Natural killer cell treated with Interleukin-12 subunit alpha and Interleukin-12 subunit beta and Interleukin-15 and Interleukin-18, amount 100 ng/mL, for 72 hours (primary cell): ENCODE measurements at places on chromosomes 5 and 9.

DNA sequence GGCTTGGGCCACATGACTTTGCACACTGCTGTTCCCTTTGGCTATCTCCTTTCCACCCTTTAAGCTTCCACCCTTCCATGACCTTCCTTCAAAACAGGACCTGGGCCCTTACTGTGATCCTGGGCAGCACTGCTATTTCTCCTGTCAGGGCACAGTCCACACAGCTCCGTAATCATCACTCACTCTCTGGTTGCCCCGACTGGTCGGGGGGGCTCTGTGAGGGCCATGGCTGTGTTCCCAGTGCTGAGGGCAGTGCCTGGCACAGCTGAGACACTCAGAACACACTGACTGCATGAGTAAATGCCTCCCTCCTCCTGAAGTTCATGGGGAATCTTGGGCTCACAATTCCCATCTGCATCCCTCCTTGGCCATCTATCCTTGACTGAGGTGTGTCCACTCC, 12.2 kb downstream of the TRAF1 start:
- H3K4me3 ChIP-seq: no peak overlapping the region
- H3K27ac ChIP-seq: peak overlapping the region; percentile 98
- no peaks in the 10 kb centered on the region for H3K27me3 ChIP-seq
- peaks cover 39% of the 10 kb centered on the region for H3K36me3 ChIP-seq

DNA sequence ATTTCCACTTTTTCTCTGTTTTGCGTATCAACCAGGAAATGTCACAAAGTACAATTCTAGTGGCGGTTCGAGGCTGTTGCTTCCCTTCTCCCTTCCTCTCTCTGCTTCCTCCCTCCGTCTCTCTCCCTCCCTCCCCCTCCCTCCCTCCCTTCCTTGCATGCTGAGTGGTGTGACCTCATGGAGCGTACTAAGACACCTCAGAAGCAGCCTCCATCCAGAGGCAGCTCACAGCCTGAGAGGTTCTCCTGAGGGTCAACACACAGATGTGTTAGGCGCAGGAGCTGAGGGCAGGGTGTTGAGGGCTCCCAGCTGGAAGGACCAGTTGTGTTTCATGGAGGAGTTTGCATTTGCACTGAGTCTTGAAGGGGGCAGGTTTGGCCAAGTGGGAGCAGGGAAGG, 57.7 kb downstream of the COL5A1 start:
- no peak for DNase-seq
- H3K4me3 ChIP-seq: no peak overlapping the region
- no peak overlapping the region for H3K27ac ChIP-seq
- H3K4me1 ChIP-seq: no peaks in the 10 kb centered on the region

- peaks cover 5% of the 10 kb centered on the region for H3K36me3 ChIP-seq
- no peak for DNase-seq
- no peaks in the 10 kb centered on the region for H3K27me3 ChIP-seq
- H3K4me1 ChIP-seq: peaks cover 9% of the 10 kb centered on the region
- H3K4me3 ChIP-seq: peak overlapping the region; percentile 77
Measured at GRCh38 chr9:36603006-36603405, 30.3 kb downstream of the MELK start.

DNA sequence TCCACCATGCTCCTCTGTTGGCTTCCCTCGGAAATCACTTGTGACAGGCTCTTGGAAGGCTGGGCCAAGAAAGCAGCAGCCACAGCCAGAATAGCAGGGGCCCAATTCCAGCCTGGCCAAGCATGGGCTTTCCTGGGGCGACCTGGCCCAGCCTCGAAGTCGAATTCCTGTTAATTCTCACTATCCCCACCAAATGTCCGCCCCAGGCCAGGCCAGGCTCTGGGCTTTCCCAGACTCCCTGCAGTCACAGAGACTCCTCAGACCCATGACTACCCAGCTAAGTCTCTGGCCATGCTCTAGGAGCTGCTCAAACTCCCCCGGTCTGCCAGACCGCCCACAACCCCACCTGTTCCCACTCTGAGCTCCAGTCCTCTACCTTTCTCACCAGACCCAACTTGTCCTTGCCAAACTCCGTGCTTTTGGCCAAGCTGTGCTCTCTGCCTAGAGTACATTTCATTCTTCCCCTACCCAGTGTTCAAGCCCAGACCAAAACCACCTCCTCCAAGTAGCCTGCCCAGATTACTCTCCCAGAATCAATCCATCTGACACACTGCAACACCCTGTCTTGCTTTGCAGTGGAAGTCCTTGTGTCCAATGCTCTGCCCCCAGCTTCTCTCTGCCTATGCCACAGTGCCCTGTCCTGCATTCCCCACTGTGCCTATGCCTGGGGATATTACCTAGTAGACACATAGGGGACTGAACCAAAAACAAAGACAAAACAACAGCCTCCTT, 26.2 kb downstream of the SHB start:
- H3K4me1 ChIP-seq: peaks cover 13% of the 10 kb centered on the region
- no peaks in the 10 kb centered on the region for H3K36me3 ChIP-seq
- no peak for DNase-seq
